Kasumi-1 (cell line): ENCODE measurements at places on chromosomes 5 and 9.

DNA sequence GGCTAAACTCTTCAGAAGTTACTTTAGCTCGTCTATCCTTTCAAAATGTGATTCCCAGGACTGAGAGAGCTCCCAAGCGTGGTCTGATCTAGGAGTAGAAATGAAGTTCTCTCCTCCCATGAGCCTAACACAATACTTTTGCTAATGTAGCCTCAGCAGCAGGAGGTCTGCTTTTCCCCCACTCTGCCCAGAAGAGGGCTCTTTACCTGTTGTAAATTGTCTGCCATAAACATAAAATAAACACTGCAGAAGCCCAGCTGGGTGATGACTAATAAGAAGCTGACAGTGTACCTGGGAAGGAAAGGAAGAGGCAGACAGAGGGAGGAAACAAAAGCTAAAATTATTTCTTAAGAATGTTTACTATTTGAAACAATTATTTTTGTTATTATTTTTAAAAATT is 15.4 kb downstream of the SLC36A3 start:
- DNase-seq = no peak

- DNase-seq = no peak
Observed at GRCh38 chr9:124251605-124252378, 6.0 kb upstream of the NEK6 start.

DNA sequence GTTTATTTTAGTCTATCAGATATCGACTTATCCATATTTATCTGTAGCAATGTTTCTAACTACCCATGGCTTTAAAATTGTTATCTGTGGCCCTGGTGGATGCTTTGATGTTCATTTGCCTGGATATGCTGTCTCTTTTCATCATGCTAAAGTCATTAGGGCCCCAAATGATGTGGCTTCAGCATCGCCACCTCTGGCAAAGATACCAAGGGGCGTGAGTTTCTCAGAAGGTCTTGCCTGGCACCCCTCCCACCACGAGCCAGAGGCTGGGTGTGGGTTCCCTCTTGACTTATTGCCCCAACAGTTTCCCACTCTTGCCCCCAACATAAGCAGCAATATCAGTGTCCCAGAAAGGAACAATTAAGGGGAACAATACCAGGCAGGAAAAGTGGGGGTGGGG is 5.4 kb downstream of the ROPN1L start:
- DNase-seq = no peak

DNA sequence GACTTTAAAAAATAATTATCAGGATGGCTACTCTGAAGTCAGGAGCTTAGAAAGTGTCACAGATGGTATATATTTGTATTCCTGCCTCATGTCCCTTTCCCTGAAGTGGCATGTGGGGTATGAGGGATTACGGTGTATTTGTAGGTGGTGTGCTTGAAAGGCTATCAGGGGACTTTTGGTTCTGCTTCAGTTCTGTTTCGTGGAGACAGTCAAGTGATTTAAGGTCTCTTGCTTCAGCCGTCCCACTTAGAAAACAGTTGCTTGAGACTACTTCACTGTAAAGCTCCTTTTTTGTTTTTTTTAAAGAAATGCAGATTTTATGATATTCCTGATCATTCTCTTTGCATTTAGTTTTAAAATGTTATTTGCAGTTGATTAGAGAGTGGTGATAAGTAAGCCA is 18.3 kb downstream of the PARP8 start:
- no peak for DNase-seq

DNA sequence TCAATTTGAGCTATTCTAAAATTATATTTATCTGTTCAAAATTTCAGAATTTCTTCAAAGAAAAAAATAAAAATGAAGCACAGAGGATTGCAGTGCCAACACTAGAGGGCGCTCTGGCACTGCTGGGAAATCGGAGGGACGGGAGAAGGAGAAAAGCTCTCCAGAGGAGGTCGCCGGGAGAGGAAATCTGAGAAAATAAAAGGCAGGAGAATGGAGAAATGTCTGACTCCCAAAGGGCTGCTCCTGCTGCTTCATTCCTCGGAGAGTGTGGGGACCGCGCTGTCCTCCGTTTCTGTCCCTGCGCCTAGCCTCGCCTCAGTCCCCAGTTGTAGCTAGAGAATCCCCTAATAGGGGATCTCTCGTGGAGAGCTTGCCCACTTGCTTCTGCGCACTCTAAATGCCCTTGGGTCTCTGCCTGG is 40.0 kb upstream of the ARSB start:
- peak; percentile 71 for DNase-seq

- DNase-seq = no peak
Observed at GRCh38 chr9:119905724-119906123, 536.5 kb upstream of the BRINP1 start.

DNA sequence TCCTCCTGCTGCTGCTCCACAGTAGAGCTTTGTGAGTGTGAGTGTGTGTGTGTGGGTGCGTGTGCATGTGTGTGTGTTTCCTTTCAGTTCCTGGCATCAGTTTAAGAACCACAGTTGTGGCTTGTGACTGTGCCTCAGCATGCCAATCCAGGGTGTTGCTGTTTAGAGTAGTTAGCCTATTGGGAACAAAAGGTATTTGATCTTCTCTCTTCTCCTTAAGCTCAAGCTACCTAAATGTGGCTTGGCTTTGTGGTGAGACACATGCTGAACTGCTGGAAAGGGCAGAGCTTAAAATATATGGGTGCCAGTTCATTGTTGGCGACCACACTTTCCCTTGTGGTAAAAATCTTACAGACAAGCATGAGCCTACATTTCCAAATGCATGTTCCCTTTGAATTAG is 116.6 kb upstream of the BNC2 start:
- peak; percentile 59 for DNase-seq

GRCh38 chr9:89912605-89912953 is 307.8 kb downstream of the GADD45G start:
- no peak for DNase-seq

- no peak for DNase-seq
Observed at GRCh38 chr9:100014846-100015245, 84.0 kb downstream of the ERP44 start.

DNA sequence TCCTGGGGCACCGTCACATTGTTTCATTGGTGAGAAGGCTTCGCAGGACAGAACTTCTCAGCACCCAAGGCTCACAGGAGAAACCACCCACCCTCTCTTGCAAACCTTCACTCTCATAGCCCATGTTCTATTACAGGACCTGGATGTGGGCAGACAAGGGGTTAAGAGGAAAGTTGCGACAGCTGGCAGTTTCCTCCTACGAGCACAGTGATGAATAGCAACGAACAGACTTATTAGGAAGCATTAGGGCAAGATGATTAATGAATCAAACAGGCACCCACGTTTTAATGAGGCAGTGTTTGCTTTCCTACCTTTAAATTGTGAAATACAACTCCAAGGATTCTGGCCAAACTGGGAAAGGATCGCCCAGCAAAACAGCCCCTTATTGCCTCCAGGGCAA is 339.3 kb downstream of the DRD1 start:
- DNase-seq = no peak

- DNase-seq = no peak
Observed at GRCh38 chr9:4566806-4567205, 76.5 kb downstream of the SLC1A1 start.

GRCh38 chr5:158159621-158160020 is 300.7 kb upstream of the CLINT1 start:
- no peak for DNase-seq

DNA sequence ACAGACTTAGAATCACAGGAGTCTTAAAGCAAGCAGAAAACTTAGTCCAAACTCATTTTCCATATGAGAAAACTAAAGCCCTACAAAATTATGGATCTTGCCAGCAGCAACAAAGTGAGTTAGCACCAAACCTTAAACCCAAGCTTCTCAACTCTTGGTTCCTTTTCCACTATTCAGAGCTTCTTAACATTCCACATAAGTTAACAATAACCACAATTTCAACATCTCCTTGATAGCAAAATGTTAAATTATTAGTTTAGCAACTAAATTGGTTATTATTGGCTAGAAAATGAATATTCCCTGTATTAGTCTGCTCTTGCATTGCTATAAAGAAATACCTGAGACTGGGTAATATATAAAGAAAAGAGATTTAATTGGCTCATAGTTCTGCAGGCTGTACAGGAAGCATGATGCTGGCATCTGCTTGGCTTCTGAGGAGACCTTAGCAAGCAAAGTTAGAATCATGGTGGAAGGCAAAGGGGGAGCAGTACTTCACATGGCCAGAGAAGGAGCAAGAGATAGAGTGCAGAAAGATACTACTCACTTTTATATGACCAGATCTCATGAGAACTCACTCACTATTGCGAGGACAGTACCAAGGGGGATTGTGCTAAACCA is 26.2 kb upstream of the ARSB start:
- no peak for DNase-seq
